Activated CD4-positive, alpha-beta memory T cell treated with anti-CD3 and anti-CD28 coated beads for 36 hours (primary cell): ENCODE measurements at places on chromosomes 16 and 17.

GRCh38 chr16:85601730-85602401 is 11.3 kb upstream of the GSE1 start:
- no peak overlapping the region for H3K27ac ChIP-seq
- no peaks in the 10 kb centered on the region for H3K4me1 ChIP-seq
- H3K4me3 ChIP-seq, result no peak overlapping the region
- no peak for DNase-seq
- H3K27me3 ChIP-seq, result no peaks in the 10 kb centered on the region
- no peaks in the 10 kb centered on the region for H3K36me3 ChIP-seq

- no peak overlapping the region for H3K27ac ChIP-seq
- H3K36me3 ChIP-seq, result no peaks in the 10 kb centered on the region
- no peak overlapping the region for H3K4me3 ChIP-seq
- H3K27me3 ChIP-seq, result no peaks in the 10 kb centered on the region
- peak; percentile 81 for DNase-seq
These were observed 51.6 kb downstream of the NT5M start for GRCh38 chr17:17354560-17355349.

GRCh38 chr17:45288825-45289224 is 26.9 kb upstream of the SPATA32 start:
- DNase-seq, result no peak
- no peaks in the 10 kb centered on the region for H3K27me3 ChIP-seq
- peaks cover 27% of the 10 kb centered on the region for H3K4me1 ChIP-seq
- peaks cover 60% of the 10 kb centered on the region for H3K36me3 ChIP-seq
- no peak overlapping the region for H3K27ac ChIP-seq
- no peak overlapping the region for H3K4me3 ChIP-seq

- peak; percentile 82 for DNase-seq
- no peaks in the 10 kb centered on the region for H3K36me3 ChIP-seq
- H3K27ac ChIP-seq, result peak overlapping the region; percentile 79
These were observed 1.1 kb downstream of the MT2A start for GRCh38 chr16:56609463-56609921.

- H3K27ac ChIP-seq, result no peak overlapping the region
- H3K4me3 ChIP-seq, result peak overlapping the region; percentile 32
- peaks cover 30% of the 10 kb centered on the region for H3K4me1 ChIP-seq
- peaks cover 51% of the 10 kb centered on the region for H3K36me3 ChIP-seq
- no peak for DNase-seq
- H3K27me3 ChIP-seq, result no peaks in the 10 kb centered on the region
These were observed 2.3 kb downstream of the TOP2A start for GRCh38 chr17:40415390-40415789.
